Activated naive CD4-positive, alpha-beta T cell treated with Interleukin-2 at 50 U/mL for 16 hours (primary cell): ENCODE measurements at places on chromosomes 4 and X.

DNA sequence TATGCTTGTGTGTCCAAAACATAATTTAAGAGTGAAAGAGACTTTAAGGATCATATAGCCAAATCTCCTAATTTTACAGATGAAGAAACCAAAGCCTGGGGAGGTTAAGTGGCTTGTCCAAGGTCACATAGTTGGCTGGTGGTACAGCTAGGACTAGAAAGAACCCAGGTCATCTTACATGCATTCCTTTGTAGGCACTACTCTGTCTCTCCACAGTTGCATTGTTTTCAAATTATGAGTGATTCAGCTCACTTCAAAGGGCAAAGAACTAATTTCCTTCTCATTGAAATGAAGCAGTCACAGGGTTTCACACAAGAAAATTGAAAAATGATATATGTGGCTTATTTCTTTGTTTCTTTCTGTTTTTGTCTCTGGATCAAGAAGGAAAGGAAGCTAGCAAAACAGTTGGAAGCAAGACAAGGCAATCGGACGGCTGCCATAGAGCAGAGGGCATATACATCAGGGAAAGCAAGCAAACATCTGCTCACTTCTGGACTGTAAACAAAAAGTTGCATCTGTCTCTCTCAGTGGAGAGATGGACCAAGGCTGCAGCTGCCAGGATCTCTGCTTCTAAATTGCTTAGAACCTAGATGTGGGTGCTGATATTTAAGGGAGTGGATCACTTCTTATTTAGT lies 107.5 kb upstream of the AMOT start:
- no peak for DNase-seq

DNA sequence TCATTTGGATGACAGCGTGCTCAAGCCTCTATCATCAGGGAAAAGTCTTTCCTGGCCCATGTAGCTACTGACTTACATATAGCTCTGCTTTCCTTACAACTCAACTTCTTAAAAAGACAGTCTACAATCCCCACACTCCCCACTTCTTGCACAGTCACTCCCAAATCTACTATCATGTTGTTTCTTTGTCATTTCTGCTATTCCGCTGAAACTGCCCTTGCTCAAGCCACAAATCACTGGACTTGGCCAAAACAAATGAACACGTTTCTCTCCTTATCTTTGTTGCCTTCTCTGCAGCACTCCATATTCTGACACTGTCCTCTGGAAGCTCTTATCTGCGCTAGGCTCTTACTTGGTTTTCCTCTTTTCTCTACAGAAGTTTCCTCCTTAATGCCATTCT lies 28.2 kb downstream of the GPRIN3 start:
- no peak for DNase-seq

DNA sequence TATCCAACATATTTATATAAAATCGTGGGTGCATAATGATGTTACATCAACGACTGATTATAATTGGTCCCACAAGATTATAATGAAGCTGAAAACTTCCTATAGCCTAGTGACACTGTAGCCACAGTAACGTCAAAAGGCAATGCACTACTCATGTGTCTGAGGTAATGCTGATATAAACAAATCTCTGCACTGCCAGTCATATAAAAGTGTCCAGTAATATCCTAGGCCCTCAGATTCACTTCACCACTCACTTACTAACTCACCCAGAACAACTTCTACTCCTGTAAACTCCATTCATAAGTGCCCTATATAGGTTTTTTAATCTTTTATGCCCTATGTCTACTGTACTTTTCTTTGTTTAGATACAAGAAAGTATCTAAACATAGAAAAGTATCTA lies 18.8 kb downstream of the FRYL start:
- no peak for DNase-seq

DNA sequence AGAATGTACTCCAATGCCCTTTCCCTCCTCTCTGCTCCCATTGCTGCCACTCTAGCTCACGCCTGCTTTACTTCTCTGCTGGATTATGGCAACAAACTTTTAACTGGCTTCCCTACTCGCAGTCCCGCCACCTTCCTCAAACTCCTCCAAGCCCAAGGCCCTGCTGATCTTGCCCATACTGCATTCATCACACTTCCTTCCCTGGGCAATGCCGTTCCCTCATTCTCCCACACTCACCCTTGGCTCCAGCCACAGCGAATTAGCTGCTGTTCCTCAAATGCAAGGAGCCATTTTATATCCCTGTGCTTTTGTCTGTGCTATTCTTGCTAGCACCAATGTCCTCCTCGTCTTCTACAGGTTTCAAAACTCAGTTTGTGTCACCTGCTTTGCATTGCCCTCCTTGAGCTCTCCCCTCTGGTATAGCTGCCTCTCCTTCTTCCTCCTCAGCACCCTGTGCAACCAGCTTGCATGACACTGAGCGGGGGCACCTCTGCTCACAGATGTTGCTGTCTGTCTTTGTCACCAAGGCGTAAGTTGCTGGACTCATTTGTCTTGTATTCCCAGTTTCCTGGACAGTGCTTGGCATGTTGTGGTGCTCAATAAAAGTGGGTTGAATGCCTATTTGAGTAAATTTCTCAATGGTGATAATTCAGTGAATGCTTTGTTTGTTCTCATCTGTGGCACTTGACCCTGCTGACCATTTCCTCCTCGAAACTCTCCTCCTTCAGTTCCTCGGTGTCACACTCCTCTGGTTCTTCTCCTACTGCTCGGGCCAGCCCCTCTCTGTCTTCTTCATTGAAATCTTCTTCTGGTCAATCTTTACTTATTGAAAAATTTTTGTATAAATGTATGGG lies 22.4 kb upstream of the MGST2 start:
- no peak for DNase-seq
